ENCODE measurements at places on chromosomes 11 and 22.

GRCh38 chr11:76839311-76839710 lies 21.4 kb upstream of the ACER3 start:
- no peak for DNase-seq

DNA sequence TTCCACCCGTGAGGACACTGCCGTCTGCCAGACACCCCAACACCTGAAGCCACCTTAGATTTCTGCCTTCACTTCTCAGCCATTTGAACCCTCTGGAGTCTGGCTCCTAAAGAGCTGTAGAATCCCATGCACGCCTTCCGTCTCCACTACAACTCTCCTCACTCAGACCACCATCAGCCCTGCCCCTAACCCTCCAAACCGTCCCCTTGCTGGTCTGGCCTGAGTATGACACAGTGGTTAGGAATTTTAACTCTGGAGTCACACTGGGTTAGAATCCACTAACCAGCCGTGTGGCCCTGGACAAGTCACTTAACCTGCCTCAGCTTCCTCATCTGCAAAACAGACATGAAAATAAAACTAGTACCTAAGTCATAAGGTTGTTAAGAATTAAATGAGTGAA lies 3.0 kb downstream of the CNIH2 start:
- no peak for DNase-seq

- DNase-seq = no peak
These were observed 20.8 kb upstream of the RFPL3 start for GRCh38 chr22:32336771-32337424.

- DNase-seq = no peak
These were observed 157.6 kb downstream of the PGR start for GRCh38 chr11:100972046-100972445.

DNA sequence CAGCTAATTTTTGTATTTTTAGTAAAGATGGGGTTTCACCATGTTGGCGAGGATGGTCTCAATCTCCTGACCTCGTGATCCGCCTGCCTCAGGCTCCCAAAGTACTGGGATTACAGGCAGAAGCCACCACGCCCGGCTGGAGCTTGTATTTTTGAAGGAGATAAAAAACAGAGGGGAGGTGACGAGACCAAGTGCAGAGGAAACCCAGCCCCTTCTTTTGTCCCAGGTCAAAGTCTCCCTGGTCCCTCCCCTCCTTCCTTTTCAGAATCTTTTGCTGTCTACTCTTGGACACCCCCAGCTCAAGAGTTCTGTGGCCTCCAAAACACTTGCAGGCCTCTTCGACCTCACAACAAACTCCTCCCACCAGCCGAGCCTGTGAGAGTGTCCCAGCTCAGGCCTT lies 12.2 kb upstream of the TMEM184B start:
- no peak for DNase-seq

DNA sequence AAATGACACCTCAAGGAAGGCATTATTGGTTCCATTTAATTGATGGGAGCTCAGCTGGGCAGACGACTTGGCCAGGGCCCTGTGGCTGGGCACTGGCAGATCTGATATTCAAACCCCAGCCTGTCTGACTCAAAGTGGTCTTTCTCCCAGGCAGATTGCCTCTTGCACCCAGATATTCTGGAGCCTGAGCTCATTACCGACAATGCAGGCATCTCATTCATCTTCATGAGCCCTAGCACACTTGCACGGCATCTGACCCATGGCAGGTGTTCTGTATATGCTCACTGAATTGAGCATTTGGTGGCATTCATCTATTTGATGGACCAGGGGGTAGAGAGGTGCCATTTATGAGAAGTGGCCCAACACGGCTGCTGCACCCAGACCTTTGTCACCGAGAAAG lies 193.1 kb downstream of the DSCAML1 start:
- DNase-seq = no peak

DNA sequence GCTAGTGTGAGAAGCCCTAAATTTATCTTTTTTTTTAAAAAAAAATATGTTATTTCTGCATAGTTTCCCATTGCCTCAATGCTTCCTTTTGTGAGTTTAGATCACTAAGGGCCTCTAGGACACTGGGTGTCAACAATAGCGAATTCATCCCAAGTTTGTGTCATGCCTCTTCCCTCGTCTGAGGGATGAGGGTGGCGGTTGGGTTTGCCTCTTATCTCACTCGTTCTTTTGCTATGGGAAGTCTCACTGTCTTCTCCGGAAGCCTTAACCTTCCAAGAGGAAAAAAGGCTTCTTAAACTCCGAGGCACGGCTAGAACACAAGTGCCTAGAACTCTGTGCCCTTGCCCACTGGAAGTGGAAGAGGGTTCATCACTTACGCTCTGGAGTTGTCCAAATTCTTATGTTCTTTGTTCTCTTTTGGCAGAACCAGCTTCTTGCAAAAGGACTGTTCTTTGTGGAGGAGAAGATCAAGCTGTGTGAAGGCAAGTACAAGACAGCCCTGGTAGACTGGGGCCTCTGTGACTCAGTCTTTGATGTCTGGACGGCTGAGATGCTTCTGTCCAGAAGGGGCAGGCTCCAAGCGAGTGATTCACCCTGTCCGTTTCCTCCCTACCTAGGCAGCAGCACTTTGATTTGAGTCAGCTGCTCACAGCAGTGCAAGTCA lies 78.5 kb downstream of the TRAF6 start:
- no peak for DNase-seq

- no peak for DNase-seq
These were observed 203.1 kb upstream of the CADM1 start for GRCh38 chr11:115707180-115707905.

GRCh38 chr11:112292785-112293407 lies 32.2 kb upstream of the PLET1 start:
- no peak for DNase-seq

GRCh38 chr22:27075028-27075678 lies 417.8 kb downstream of the MIAT start:
- no peak for DNase-seq

GRCh38 chr11:69278091-69278867 lies 15.7 kb upstream of the MYEOV start:
- DNase-seq = no peak

DNA sequence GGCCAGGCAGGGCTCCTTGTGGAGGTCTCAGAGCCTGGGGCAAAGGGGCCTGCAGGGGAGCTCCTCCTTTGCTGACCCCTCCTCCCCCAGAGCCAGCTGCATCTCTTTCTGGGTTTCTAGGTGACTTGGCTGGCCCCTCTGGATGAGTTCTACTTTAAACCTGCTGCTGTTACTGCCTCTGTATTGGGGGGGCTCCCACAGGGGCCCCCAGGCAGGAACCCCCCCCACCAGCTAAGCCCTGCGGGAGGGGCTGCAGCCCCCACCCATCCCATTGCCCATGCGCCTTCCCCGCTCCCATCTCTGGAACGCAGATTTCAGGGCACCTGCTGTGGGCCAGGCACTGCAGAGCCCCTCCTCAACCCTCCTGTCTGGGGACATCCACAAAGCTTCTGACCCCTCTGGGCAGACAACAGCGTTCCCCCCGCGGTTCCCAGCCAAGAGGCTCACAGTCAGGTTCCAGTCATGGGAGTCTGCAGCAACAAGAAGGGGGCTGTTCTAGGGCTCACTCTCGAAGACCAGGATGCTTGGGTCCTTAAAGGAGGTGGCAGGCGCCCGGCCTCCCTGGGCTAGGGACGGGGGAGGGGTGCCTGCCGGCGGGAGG lies 815 bp upstream of the PLCB3 start:
- DNase-seq = no peak

DNA sequence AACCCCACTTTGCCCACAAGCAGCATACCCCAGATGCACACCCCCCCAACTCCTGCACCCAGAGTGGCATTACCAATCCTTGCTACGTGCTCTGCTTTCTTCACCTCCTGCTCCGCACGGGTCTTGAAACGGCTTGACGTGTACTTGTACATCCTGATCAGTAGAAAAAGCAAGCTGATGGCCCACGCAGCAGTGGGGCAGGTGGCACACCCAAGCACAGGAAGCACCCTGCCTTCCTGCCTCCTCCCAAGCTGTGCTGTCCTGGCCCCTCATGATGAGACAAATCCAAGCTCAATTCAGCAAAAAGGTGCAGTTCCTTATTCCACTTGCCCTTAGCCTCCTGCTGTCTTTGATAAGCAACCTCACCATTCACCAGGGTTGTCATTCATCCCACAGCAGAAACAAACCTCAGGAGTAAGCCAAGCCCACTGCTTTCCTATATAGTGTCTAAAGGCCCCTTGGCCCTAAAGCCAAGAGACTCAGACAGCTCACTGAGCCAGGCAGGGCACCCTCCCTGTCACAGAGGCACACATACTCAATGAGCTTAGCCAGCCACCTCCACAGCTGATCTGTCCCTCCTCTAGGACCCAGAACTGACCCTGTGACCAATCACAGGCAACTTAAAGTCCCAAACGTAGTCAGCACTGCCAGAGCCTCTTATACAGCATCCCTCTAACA lies 27.8 kb downstream of the MORC2 start:
- DNase-seq = no peak

DNA sequence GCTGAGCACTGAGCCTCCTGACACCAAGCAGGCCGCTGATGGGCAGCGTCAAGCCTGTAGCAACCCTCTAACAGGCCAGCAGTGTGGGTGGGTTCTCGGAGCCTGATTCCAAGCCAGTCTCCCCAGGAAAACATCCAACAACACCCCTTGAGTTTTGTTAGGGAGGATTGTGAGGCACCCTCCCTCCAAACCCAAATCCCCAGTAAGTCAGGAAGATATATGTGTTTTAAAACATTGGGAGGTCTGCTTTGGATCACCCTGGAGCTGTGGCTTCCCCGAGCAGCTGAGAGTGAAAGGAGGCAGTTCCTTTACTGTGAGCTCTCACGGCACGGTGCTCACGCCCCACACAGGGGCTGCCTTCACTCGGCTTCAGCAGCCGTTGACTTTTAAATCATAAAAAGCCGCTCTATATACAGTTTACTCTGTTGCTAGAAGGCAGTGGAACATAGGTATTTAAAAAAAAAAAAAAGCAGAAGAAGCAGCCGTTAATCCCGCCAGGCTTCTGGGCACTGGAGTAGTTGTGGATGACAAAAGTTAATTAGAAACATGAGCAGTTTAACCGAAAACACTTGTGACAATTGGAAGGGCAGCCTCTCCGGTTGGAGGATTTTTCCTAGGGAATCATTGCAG lies 218.6 kb downstream of the NAV2 start:
- DNase-seq = no peak

DNA sequence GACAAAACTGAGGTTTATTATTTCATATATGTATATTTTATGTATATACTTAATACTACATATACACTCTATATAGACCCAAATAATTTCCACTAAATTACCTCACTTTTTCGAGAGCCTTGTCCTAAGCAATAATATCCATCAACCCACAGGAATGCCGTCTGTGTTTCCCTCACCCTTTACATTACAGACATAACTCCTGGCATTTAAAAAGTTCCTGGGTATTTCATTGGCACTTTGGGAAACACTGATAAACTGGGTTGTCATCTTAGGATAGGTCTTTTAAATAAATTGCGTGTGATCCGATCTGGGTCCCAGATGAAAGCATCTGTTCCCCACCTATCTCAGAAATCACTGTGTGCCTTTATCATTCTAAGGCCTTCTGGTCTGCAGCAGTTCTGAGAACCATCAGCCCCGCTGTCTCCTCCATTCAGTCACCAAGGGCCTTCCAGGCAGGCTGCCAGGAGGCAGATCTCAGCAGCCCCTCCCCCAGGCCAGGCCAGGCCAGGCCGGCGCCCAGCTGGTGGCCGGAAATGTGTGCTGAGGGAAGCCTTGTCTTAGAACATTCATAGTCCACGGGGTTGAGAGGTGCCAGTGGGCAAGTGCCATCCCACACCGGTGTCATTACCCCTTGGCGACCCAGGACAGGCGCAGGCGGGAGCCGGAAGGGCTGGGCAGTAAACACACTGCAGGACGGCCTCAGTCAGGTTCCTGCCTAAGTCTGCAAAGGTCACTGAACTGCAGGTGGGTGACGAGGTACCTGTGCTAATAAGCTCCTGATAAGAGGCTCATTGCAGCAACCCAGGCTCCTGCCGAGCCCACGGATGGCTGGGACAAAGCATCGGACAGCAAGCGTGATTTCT lies 3.3 kb downstream of the FGF19 start:
- no peak for DNase-seq

GRCh38 chr11:17596310-17596669 lies 49.2 kb downstream of the OTOG start:
- DNase-seq = no peak

DNA sequence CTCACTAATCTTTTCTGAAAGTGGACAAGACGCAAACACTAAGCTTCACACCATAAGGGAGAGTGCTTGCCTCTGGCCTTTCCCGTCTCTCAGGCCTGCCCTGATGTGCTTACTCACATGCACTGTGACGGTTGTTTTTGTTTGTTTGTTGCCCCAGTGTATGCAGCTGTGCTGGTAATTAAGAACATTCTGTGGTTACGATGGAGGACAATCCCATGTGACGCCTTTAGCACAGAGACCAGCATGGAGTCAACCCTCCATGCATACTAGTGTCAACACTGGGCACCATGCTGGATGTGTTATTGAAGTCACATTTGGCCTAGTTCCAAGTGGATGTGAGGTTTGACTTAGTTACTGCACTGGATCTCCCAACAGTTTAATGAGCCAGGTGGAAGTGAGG lies 27.8 kb upstream of the CDON start:
- DNase-seq = no peak

DNA sequence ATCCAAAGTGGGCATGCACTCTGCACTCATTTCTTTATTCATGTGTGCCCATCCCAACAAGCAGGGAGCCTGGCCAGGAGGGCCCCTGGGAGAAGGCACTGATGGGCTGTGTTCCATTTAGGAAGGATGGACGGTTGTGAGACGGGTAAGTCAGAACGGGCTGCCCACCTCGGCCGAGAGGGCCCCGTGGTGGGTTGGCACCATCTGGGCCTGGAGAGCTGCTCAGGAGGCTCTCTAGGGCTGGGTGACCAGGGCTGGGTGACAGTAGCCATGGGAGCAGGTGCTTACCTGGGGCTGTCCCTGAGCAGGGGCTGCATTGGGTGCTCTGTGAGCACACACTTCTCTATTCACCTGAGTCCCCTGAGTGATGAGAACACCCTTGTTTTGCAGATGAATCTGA lies 129.3 kb upstream of the B3GAT1 start:
- no peak for DNase-seq

DNA sequence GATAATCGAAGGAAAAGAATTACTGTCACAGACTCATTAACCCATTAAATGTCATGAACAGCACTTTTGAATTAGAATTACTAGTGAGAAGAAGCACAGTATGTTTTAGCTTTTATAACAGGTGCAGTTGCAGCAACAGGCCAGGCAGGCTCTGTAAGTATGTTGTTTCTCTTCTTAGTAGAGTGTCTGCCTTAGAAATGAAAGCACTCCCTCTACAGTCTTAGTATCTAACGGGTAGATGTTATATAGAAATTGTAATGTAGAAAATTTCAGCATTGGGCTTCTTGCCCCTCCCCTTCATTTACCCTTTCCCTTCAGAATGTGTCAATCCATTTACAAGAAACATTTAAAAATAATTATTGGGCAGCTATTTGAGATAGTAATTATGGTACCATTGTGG lies 87.4 kb downstream of the HIPK3 start:
- DNase-seq = no peak

DNA sequence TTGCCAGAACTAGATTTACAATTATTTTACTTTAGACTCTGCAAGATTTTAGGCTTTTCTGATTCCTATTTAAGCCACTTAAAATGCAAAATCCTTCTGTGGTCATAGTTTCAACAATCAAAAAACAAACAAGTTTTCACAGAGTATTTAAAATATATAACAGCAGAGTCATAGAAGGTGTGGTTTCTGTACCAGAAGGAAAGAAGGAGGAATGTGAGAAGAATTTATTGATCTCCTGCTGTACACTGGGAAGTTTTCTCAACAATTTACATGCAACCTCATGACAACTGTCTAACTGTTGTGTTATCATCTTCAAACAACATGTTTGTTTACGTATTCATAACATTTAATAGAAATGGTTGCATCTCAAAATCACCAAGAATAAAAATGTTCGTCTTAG lies 102.3 kb upstream of the CEP126 start:
- no peak for DNase-seq

Measured in neural crest cell (in vitro differentiated cells).